ENCODE measurements at places on chromosomes 13 and 19.

DNA sequence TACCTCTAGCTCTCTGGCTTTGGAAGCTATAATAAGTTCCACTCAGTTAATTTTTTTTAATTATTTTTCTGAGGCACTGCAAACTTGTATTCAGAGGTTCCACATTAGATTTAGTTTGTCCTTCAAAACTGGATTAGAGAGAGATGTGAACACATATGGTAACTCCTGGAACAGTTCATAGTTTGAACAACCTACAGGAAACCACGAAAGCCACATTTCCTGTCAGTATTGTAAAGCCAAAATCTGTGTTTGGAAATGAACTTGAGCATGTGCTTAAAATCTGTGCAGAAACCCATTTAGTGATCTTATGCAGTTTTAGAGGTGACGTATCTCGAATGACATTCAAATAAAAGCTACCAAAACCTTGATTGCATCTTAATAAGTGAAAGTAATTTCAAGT, 1952.0 kb downstream of the OLFM4 start:
- DNase-seq: no peak

DNA sequence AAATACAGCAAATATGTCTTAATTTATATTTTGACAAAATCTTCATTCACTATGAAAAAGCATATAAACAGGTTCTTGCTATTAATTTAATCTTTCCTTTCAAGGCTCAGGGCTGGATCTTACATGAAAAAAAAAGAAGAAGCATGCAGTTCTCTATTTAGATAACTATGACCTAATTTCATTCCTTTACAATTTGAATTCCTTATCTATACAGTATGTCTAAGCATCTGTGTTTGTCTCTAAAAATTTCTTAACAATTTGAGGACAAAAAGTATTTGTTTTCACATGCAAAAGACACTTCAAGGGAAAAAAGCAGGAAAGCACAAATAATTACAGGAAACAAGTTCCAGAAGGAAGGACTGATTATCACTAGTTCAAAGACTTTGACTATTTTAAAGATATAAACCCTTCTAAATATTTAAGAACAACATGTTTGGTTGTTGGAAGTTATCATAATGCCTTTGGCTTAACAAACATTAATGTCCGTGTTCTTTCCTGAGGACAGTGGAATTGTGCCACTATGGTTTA, 157.5 kb downstream of the TBC1D4 start:
- DNase-seq: no peak

GRCh38 chr13:84491952-84492351, 609.7 kb upstream of the SLITRK1 start:
- no peak for DNase-seq

DNA sequence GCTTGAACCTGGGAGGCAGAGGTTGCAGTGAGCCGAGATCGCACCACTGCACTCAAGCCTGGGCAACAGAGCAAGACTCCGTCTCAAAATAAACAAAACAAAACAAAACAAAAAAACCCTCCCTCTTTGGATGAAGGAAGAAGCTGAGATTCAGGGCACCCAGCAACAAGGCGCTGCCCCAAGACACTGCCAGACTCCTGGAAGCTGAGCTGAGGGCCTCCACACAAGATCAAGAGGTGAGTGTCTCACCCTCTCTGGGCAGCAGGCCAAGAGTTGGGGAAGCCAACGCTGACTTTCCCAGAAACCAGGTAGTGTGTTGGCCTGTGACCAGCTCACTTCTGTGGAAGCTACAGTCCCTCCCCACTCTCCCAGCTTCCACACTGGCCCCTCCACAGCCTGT, 3.7 kb upstream of the TYROBP start:
- DNase-seq: no peak

DNA sequence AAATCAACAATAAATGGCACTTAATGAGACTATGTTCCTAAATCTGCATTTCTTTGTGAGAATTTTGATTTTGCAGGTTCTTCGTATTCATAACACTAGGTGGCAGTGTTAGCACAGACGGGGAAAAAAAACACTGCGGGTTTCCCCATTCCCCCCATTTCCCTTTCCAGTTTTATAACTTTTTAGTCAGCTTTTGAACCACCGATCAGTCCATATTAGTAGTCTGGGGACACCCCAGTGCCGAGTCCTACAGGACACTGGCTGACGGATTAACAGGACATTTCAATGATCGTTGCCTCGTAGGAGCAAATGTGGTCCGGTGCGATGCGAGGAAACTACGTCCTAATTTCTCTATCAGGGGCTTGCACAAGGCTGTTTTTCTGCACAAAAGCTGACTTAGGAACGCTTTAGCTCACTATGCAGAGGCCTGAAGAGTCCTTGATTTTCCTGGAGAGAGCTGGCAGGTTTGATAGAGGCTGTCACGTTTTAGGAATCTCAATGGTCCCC, 234.3 kb downstream of the LMO7 start:
- peak; percentile 4 for DNase-seq

DNA sequence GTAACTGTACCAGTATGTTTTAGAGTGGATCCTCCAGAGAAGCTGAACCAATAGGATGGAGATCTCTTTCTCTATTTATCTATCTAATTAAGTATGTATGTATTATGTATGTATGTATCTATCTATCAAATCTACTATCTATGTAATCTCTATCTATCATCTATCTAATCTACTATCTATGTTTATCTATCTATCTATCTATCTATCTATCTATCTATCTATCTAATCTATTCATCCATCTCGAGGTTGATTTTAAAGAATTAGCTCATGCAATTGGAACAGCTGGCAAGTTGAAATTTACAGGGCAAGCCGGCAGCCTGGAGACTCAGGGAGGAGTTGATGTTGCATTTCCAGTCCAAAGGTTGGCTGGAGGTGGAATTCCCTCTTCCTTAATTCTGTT, 112.2 kb downstream of the URI1 start:
- no peak for DNase-seq

DNA sequence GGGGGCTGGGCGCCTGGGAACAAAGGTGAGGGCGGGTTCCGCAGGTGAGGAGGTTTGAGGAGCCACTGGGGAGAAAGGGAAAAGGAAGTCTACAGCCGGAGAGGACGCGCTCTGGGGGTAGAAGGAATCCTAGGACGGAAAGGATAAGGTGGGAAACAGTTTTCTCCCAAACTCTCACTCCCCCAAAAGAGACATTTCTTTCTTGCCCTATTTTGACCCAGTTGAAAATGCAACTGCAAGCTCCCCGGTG, 651 bp upstream of the POLR1D start:
- DNase-seq: no peak

DNA sequence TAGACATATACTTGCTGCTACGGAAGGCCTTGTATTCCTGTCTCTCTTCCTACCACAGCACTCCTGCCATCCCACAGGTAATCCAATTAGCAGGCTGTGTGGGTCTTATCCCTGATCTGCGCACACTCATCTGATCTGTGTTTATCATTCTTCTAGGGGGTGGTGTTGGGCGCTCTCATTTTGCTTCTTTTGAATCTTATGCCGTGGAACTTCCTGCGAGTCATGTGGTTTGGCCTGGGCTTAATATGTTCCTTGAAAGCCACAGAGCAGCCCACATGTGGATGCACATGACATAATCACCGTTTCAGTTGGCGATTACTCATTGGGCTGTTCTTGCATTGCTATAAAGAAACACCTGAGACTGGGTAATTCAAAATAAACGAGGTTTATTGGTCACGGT, 7.5 kb downstream of the RASA3 start:
- peak; percentile 64 for DNase-seq

- no peak for DNase-seq
Observed at GRCh38 chr13:38528986-38529385, 157.9 kb upstream of the FREM2 start.

DNA sequence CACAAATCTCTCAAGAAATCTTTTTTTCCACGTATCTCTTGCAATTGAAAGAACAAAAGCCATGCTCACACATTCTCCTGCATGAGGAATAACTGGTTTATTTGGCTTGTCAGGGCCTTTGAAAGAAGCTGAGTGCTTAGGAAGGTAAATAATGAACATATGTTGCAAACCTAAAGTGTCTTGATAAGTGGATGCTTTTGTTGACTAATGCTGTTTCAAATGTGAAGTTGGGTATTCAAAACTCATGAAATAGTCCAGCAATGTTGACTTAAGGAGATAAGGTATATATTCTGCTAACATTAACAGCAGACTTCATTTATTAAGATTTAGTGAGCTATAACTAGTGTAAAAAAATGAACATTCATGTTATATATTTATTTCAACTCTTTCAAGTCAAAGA, 1792.7 kb upstream of the MIR17HG start:
- no peak for DNase-seq

DNA sequence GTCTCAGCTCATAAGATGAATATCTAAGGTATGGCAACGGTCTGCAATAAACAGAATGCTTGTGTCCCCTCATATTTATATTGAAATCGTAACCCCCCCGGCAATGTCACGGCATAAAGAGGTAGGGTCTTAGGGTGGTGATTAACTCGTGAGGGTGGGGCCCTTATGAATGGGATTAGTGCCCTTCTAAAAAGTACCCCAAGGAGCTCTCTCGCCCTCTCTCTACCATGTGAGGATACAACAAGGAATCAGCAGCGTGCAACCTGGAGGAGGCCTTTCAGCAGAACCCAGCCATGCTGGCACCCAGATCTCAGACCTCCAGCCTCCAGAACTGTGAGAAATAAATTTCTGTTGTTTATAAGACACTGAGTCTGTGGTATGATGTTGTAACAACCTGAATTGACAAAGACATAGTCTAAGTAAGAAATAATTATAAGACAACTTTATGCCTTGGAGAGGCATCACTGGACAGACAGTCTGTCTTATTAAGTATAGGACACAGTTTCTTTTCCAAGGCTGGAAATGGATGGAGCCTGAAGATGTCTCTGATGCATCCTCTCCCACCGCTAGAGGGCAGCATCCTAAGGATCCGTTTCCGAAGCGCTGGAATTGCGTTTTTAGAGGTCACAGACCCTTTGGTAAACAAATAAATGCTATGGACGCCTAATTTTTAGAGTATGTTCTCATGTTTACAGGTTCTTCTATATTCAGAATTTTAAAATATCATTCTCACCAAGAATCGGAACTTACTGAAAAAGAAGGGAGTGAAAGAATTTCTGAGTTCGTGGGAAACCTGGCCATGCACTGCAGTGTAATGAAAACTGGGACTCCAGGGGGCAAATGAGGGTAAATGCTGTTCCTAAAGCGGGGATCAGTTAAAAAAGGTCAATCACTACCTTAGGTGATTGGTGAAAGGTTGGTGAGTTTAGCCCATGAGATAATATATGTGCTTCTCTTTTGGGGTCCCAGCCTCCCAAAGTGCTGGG, 13.3 kb upstream of the LEUTX start:
- DNase-seq: peak; percentile 36

DNA sequence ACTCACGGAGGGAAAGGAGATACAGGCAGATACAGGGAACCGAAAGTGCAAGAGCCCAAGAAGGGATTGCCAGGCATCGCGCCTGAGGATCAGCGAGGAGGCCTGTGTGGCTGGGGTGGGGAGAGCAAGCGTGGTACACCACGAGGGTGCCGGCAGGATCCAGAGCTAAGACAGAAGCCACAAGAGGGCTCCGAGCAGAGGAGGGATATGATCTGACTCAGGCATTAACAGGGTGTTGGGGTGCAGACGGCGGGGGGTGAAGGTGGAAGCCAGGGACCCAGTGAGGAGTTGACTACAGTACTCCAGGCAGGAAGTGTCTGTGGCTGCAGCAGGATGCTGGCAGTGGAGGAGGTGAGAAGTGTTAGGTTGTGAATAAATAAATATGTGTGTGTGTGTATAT, 5.4 kb upstream of the PPP1R37 start:
- DNase-seq: no peak

GRCh38 chr13:74287724-74288169, 153.5 kb upstream of the KLF12 start:
- peak; percentile 67 for DNase-seq

DNA sequence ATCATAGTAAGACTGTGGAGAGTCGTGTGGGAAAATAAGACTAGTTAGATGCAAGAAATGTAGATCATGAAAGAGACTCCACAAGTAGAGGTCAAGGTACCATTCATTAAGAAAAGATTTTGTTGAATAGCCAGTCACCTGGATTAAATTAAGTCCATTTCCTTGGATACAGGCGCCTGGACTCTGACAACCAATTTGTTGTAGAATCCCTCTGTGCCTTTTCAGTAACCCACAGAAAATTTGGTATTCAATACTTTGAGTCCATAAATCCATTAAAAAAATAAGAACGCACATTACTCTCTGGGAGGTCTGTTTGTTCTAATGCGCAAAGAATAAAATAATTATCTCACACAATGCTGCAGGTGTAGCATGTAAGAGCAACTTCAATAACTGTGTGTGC, 469.4 kb downstream of the KLF12 start:
- no peak for DNase-seq

- DNase-seq: no peak
Observed at GRCh38 chr13:99572131-99572530, 70.9 kb downstream of the TM9SF2 start.

- peak; percentile 37 for DNase-seq
Observed at GRCh38 chr13:40666933-40667621, 636 bp upstream of the FOXO1 start.

DNA sequence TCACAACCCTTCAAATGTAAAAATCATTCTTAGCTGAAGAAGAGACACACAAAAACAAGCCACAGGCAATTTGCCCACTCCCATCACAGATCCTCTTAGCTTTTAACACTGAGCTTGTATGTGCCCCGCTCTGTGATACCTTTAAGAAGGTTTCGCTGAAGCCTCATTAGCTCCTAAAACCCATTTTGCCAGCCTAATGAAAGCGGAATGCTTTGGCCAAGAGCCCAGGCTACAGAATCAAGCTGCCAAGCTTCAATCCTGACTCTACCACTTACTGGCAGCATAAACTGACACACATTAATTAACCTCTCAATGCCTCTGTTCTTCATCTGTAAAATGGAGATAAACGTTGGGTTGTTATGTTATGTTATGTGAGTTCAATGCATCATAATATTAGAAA, 10.5 kb downstream of the ZNF112 start:
- no peak for DNase-seq

DNA sequence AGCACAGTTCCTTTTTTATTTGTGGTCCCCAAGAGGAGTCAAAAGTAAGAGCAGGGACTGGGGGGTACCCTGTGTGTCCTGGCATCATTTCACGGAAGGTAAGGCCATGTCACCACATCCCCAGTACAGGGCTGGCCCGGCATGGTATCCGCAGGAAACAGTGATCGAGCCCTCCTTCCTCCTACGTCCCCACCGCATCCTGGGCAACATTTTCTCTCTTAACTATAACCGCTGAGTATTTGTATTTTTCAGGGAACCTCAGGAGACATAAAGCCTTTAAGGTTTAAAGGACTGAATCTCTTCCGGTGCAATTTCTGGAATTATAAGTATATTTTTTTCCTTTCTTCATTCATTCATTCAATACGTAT, 13.6 kb upstream of the LATS2 start:
- peak; percentile 3 for DNase-seq

GRCh38 chr13:32150239-32150638, 118.7 kb downstream of the FRY start:
- DNase-seq: no peak

DNA sequence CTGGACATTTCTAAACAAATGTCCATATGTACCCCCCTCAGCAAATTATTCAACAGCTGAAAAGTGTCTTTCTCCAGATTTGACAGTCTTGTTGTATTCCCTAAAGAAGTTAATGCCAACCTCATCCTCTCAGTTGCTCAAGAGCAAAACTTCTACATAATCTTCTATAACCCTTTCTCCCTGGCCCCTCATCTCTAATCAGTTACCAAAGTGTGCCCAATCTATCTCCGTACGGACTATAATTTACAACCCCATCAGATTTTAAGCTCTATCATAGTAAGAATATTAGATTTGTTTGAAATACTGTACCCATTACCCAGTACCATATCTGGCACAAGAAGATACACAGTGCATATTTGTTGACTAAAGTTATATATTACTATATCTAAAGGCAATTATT, 101.5 kb downstream of the FGF14 start:
- DNase-seq: no peak

GRCh38 chr13:83667606-83668005, 214.7 kb downstream of the SLITRK1 start:
- DNase-seq: no peak

GRCh38 chr13:36447501-36447900, 15.2 kb downstream of the CCNA1 start:
- DNase-seq: no peak

All from stimulated activated CD4-positive, alpha-beta T cell treated with anti-CD3 and anti-CD28 coated beads, Interleukin-4, amount 100 ng/mL, for 1 hour (primary cell).